SW 1271 (cell line): ENCODE measurements at places on chromosomes 11 and 22.

- no peak for DNase-seq
Observed at GRCh38 chr22:23473901-23474300, 106.2 kb downstream of the IGLL1 start.

DNA sequence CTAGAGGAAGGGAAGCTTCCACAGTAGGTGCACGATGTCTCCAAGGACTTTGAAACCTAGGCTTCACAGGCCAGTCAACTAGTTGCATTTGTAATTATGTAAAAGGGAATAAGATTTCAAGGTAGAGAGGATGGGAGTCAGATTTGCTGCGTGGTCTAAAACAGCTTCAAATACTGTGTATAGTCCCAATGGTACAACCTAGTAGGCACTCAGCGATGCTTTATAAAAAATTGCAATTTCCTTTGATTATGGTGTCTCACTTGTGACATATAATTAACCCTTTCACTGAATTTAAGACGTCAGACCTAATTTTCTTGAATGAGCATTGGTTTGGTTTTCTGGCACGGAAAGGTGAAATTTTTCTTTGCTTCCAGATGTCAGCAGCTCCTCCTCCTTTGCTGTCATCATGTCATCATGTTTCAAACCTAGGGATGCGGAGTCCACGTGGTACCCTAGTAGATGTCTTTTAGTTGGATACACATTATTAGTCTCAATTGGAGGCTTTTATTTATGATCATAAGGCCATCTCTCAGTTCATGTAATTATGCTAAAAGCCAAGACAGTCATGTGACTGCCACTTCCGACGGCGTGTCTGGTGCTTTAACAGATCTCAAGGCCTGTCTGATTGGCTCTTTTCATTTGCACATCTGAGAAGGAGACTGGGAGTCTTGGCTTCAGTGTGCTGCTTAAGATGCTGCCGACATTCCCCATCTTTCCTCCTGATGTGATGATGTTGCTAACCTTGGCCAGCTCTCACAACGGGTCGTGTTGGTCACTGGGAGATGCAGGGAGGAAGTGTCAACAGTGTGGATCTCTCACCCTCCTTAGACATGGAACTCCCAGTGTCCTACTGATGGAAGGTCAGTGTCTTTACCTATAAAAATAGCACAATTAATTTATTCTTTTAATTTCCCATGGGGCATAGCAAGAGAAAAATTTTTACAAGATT lies 134.0 kb downstream of the HIPK3 start:
- no peak for DNase-seq

DNA sequence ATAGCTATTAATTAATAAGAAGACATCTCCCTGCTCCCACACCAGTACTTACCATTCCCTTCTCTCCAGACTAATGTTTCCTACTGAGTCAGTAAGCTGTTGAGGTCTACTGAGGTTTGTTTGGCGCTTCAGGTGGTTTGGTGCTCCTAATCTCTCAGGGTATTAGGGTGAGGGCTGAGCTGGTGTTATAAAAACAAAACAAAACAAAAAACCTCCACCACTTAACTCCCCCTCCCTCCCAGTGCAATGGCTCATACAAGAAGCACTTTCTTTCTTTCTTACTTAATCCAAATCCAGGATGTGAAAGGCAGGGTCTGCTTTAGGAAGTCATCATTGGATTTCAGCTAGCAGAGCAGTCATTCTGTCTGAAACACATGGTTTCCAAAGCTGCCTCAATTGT lies 15.3 kb downstream of the CSTPP1 start:
- no peak for DNase-seq

DNA sequence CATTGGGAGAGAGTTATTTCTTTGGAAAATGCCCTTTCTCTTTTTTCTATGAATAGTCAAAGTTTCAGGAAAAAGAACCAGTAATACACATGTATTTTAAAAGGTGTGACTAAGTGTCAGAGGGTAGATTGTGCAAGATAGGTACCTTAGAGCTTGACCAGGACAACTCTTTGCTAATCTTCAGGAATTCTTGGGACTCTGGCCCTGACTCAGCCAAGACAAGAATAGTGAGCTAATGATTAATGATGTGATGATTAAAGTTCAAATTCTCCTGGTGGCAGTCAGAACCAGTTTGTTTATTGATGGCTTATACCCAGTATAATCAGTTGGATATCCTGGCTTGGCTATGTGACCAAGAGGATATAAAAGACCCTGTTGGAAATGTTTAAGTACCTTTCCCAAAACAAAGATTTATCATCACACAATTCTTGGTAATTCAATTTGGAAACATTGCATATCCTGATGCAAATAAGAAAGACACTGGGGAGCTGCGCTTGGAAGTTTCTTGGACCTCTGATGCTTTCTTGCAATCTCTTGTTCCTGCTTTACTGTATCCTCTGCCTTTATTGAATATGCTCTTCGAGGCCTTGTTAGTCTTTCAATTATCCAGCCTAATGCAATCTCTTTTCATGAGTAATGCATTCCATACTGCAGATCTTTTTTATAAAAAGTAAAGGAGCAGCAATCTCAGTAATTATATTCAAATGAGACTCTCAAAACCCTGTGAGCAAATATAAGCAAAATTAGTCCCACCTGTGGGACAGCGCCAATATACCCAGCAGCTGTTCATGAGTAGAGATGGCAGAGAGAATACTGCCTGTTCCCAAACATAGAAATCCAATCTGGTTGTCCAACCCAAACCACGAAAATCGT lies 48.0 kb upstream of the CEP126 start:
- no peak for DNase-seq

DNA sequence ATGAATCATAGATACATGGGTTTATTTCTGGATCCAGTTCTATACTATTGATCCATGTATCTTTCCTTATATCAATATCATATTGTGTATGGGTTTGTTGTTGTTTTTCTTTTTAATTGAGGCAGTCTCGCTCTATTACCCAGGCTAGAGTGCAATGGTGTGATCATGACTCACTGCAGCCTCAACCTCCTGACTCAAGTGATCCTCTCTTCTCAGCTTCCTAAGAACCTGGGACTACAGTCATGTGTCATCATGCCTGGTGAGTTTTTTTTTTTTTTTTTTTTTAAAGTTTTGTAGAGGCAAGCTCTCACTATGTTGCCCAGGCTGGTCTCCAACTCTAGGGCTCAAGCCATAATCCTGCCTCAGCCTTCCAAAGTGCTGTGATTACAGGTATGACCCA lies 1589.4 kb upstream of the TENM4 start:
- DNase-seq, result no peak

- no peak for DNase-seq
Observed at GRCh38 chr11:13216711-13217075, 60.9 kb upstream of the BMAL1 start.

- DNase-seq, result no peak
Observed at GRCh38 chr11:58965246-58965985, 26.1 kb downstream of the GLYATL1 start.

DNA sequence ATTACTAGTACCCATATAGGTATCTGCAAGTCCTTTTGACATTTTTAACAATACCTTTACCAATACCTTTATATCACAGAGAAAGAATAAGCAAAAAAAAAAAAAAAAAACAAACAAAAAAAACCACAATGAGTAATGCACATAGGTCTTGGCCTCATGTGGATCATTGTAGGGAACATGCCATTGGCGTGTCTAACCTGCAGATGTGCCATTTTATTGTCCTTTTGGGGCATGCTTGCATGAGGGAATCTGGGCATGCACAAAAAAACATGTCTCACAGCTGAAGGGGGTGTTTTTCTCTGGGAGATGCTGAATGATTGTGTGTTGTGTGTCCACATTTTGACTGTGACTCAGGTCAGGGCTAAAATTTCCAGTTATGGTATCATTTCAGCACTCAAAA lies 361.6 kb downstream of the GUCY1A2 start:
- DNase-seq, result no peak

DNA sequence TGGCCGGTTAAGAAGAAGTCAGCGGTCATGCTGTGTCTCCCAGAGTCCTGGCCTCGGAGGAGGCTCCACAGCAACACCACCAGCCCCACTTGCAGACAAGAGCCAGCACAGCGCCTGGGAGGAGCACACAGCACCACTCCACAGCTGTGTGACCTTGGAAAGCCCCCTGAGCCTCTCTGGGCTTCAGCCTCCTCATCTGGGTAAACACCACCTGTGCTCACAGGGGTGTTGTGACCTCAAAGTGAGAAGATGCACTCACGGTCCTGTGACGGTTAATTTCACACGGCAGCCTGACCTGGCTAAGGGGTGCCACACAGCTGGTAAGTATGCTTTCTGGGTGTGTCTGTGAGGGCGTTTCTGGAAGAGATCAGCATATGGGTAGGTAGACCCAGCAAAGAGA lies 54.7 kb downstream of the PHF21B start:
- DNase-seq, result no peak

DNA sequence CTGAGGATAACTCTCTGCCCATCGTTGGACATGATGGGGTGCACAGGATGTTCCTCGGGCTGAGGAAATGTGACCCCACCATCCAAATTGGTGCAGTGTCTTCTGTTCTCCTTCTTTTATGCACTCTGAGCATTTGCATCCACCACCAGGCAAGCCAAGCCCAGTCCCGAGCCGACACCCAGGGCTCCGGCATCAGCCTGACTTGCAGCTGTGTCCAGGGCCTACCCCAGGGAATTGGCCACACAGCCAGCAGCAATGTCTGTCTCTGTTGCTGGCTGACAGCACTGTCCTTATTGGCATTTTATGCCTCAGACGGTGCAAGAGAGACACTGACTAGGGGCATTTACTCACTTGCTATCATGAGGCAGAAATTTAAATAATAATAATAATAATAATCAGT lies 25.4 kb upstream of the CPT1A start:
- DNase-seq, result no peak

DNA sequence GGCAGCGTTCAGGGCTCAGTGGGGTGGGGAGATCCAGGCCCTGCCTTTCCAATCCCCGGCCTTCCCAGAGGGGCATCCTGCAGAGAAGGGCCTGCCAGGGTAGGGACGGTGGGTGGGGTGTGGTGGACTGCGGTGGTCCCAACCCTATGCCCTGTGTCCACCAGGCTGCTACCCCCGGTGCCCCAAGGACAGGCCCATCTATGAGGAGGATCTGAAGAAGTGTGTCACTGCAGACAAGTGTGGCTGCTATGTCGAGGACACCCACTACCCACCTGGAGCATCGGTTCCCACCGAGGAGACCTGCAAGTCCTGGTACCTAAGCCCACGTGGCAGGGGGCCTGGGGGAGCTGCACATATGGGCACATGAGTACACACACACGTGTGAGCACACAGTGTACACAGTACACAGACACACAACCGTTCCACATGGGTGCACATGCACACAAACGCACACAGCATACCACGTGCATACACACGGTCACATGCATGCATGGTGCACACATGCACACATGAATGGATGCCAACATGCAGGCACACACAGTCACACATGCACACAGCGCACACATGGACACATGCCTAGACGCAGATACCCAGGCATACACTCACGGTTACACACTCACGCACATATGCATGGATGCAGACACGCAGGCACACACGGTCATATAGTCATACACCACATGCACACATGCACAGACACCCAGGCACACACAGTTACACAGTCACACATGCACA lies 16.1 kb downstream of the MUC2 start:
- DNase-seq, result no peak
